Amniotic epithelial cell (primary cell): ENCODE measurements at places on chromosomes 6 and 20.

DNA sequence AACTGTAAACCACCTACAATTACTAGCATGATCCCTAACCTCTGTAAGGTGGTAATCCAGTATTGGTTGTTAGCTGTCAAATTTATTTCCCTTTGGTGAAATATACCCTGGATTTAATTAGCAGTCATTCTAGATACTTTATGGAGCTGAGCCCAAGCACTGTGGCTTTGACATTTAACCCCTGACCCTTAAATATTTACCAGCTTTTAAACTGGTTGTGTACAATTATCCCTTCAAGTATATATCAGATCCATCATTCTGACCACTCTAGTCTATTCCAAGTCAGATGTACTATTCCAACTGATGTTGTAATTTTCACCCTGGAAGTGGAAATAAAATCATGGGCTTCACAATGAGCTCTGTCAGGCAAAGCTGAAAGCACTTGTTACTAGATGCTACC, 229.6 kb downstream of the FOXC1 start:
- DNase-seq: no peak

DNA sequence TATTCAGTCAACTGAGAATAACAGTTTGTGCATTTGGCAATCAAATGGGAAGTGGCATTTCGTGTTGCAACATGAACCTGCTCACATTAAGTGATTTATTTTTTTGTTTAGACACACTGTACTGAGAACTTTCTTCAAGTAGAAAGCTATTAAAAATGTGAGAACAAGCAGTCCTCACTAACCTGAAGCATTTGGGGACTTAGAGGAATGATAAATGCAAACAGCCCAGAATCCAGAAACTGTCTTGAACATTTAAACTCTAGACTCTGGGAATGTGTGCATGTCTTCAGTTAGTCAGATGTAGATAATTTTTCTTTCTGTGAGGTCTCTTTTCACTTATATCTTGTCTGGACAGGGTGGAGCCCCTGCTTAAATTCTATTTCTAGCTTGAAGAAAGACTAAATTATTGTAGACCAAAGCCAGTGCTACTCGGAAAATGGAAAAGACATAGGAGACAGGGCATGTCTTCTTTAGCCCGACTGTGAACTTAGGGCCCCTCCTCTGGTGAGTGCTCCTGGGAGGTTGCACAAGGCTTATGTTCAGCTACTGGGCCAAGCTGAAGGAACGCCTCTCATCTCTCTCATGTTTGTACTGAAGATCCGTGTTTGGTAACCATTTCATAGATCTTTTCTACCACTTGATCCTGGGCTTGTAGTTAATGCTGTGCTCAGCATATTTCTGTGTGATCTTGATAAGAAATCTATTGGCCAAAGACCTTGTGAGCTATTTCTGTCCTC, 70.1 kb downstream of the SLX4IP start:
- peak; percentile 98 for DNase-seq

DNA sequence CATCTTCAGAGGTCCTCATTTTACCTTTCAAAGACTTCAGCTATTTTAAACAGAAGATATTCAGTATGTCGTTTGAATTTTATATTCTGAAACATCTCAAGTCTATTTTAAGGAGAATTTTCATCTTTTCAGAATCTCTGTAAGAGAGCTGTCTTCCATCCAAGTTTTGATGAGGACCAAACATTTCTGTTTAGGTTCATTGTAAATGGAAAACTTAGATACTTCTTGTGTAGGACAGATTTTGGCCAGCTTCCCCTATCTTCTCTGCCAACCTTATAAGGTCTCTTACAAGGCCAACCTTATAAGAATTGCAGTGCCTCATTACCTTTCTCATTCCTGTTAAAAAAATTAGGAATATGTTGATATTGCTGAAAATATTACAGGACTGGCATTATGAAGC, 88.1 kb downstream of the AKAP7 start:
- no peak for DNase-seq

DNA sequence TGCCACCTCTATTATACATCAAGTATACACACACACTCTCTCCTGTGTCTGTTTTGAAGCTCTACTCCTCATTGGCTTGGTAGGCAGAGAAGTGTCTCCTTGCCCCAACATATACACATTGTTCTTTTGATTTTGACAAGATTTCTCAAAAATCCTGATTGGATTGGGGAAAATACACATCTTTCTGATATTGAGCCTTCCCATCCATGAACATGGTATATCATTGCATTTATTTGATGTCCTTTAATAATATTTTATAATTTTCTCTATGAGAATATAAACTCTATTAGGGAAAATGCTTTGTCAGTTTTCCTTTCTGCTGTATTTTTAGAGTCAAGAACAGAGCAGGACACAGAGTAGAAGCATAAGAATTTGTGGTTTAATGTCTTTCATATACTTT, 7.2 kb downstream of the TTLL9 start:
- no peak for DNase-seq

GRCh38 chr6:153096031-153096430, 35.1 kb downstream of the RGS17 start:
- DNase-seq: peak; percentile 11

DNA sequence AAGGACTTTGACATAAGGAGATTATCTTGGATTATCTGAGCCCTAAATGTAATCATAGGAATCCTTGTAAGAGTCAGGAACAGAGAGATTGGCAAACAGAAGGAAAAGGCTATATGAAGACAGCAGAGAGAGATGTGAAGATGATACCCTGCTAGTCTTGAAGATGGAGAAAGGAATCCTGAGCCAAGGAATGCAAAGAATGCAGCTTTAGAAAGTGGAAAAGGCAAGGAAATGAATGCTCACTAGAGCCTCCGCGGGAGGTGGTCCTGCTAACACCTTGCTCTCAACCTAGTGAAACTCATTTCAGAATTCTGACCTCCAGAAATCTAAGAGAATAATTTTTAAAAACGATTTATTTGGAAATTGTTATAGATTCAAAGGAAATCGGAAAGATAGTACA, 117.1 kb downstream of the TBXT start:
- DNase-seq: no peak

GRCh38 chr6:26003102-26003694, 40.6 kb downstream of the TRIM38 start:
- DNase-seq: peak; percentile 54

DNA sequence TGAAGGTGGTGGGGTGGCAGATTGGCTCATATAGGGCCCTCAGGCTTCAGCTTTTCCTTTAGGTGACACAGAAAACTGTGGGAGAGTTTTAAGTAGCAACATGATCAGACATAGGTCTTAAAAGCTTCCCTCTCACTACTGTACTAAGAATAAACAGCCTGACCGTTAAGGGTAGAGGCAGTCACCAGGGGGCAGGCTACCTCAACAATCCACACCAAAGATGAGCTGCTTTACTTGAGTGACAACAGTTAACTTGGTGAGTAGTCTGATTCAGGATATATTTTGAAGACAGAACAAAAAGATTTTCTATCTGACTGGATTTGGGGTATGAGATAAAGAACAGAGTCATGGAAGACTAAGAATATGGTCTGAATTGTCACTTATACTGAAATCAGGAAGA, 193.1 kb upstream of the SHLD1 start:
- DNase-seq: peak; percentile 59

- DNase-seq: peak; percentile 50
These were observed 12.8 kb downstream of the TRAF3IP2 start for GRCh38 chr6:111592726-111593511.
